ENCODE measurements at places on chromosomes 7 and 10. TPM values are rescaled to one million over a fixed set of nuclear protein-coding genes. Genes with fewer than 3 reads are reported as not detected.

Gene SPDYE16
- total RNA-seq: 0.23 TPM

Gene INA
- total RNA-seq: 0.25 TPM

Gene SRGN
- total RNA-seq: 279 TPM

Gene TDRD1
- total RNA-seq: 0.16 TPM

Gene SLC26A5
- not detected for total RNA-seq

Gene GLI3
- total RNA-seq: not detected

Gene GTF2IRD1
- total RNA-seq: 1.2 TPM

Gene KIAA1217
- total RNA-seq: 0.67 TPM

Gene RHOBTB1
- total RNA-seq: 0.09 TPM

Gene RTKN2
- total RNA-seq: 1.4 TPM

- no peak overlapping the region for H3K4me3 ChIP-seq
- no peak overlapping the region for H3K27ac ChIP-seq
- no peak for DNase-seq
- H3K4me1 ChIP-seq: no peaks in the 10 kb centered on the region
- no peaks in the 10 kb centered on the region for H3K36me3 ChIP-seq
Measured at GRCh38 chr7:114007386-114007785, 88.6 kb upstream of the PPP1R3A start.

DNA sequence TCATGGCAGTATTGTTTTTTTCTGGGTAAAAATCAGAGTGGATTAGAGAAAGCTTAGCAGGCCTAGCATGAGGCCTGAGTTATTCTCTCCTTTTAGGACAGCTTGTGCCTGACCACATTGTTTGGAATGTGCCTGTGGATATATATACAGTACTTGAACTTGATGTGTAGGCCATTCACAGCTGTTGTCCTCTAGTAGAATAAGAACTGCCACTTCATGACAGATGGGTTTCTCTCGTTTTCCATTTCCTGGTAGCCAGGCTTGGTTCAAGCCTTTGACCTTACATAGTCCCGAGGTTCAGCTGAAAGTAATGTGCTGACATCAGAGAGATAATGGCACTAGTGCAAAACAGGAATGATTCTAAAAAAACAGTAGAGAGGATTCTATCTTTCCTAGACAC lies 473.9 kb downstream of the AUTS2 start:
- no peak for DNase-seq
- H3K4me1 ChIP-seq: no peaks in the 10 kb centered on the region
- H3K36me3 ChIP-seq: no peaks in the 10 kb centered on the region
- no peak overlapping the region for H3K27ac ChIP-seq
- no peaks in the 10 kb centered on the region for H3K27me3 ChIP-seq

DNA sequence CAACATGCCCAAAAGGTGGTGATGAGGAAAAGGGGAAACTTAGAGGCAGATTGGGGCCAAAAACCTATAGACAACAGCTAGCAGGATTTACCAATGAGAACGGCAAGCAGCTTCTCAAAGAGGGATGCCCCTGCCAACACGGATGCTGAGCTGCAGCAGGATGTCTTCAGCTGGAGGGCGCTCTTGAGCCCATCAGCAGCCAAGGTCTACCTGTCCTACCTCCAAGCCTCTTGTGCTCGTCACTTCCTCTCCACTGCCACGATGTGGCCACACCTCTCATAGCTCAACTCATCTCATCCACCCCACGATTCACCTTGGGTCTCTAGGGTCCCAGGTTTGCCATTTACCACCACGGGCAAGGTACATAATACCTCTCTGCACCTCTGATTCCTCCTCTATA lies 36.5 kb downstream of the DLG5 start:
- DNase-seq: peak; percentile 9
- no peaks in the 10 kb centered on the region for H3K27me3 ChIP-seq
- no peaks in the 10 kb centered on the region for H3K36me3 ChIP-seq
- no peak overlapping the region for H3K4me3 ChIP-seq
- peaks cover 4% of the 10 kb centered on the region for H3K4me1 ChIP-seq

GRCh38 chr10:97570789-97571471 lies 1.6 kb upstream of the ANKRD2 start:
- no peak for DNase-seq
- no peaks in the 10 kb centered on the region for H3K27me3 ChIP-seq
- no peaks in the 10 kb centered on the region for H3K4me1 ChIP-seq
- no peak overlapping the region for H3K4me3 ChIP-seq
- H3K27ac ChIP-seq: no peak overlapping the region
- H3K36me3 ChIP-seq: no peaks in the 10 kb centered on the region

- H3K4me3 ChIP-seq: no peak overlapping the region
- H3K4me1 ChIP-seq: no peaks in the 10 kb centered on the region
- DNase-seq: no peak
- peaks cover 1% of the 10 kb centered on the region for H3K27me3 ChIP-seq
Measured at GRCh38 chr10:76778914-76779795, 858.5 kb downstream of the KCNMA1 start.

DNA sequence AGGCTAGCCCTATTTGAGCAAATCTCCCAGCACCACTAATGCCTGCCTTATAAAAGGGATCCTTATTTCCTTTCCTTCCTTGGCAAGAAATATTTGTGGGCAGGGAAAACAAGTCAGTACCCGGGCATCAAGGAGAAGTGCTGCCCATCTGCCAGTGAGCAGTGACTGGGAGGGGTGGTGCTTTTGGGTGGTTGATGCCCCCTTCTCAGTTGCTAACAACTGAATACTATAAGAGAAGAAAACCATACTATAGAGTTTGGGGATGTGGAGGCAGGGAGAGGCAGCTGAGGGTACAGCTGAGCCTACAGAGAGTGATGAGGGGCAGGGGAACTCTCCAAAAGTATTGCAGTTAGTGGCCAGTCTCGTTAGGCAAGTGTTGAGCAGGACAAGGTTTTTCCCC lies 39.3 kb downstream of the OGDH start:
- no peak overlapping the region for H3K4me3 ChIP-seq
- H3K4me1 ChIP-seq: peaks cover 9% of the 10 kb centered on the region
- no peak for DNase-seq
- no peaks in the 10 kb centered on the region for H3K27me3 ChIP-seq
- H3K27ac ChIP-seq: no peak overlapping the region

DNA sequence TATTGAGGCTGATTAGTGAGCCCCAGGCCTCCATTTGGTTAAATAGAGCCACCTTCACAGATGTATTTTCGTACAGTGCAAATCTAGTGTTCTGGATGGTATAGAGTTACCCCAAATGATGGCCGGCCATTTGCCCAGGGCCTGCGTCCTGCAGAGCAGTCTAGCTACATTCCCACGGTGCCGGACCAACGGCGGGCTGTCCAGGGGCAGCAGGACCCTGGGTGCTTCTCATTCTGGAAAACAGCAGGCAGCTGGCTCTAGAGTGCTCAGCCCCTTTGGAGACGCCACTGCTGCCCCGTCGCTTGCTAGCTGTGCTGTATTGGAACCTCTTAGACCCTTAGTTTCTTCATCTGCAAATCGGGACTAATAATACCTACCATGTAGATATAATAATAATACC lies 149.1 kb downstream of the RGS10 start:
- H3K27me3 ChIP-seq: no peaks in the 10 kb centered on the region
- peaks cover 19% of the 10 kb centered on the region for H3K4me1 ChIP-seq
- no peak for DNase-seq

DNA sequence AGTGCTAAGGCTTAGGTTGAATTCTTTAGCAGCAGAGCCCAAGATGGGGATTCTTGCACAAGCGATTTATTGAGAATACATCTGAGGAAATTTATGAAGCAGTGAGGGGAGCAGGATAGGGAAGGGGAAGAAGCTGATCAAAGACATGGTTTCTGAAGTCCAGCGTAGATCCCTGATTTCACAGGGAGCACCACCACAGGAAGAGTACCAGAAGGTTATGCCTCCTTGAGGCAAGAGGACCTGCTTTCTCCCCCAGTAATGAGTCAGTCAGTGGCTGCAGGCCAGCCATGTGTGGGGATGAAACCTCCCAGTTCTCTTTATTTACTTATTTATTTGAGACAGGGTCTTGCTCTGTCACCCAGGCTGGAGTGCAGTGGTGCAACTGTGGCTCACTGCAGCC lies 35.0 kb upstream of the CBLL1 start:
- H3K4me1 ChIP-seq: no peaks in the 10 kb centered on the region
- no peaks in the 10 kb centered on the region for H3K36me3 ChIP-seq
- no peak for DNase-seq
- H3K27me3 ChIP-seq: peaks cover 9% of the 10 kb centered on the region
- H3K27ac ChIP-seq: no peak overlapping the region
